ENCODE measurements at places on chromosomes 12 and 14.

DNA sequence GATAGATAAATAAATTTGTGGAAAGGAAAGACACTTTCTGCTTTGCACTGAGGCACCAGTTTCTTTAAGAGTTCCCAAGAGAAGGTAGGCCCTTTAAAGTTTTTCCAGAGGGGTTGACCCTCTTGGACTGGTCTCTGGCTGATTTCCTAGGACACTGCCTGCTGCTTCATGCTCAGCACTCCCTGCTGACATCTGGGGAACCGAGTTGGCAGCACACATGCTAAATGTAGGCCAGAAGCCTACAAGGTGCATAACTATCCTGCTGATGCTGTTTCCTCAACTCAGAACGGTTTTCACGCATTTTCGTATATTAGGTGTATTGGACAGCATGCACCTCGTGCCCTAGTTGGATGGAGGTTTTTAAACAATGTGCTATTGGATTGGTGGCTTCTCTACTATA is 887.2 kb upstream of the SEL1L start:
- DNase-seq, result no peak

DNA sequence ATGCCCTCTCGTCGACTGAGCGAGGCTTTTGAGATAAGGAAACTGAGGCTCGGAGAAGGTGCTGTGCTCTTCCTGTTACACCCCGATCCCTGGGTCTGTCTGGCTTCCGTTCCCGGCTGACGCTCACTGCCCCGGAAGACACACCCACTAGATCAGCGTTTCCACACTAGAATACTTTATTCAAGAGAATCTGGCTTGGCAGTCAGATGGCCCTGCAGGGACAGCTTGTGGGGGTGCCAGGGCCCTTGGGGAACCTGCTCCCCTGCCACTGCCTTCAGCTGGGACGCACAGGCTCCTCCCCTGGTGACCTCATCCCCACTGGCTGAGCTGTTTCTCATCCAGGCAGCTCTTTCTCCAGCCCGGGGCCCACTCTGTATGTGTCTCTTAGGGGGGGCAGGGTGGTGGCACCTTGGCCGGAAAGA is 13.7 kb downstream of the PGF start:
- DNase-seq, result peak; percentile 70

GRCh38 chr12:39393179-39393578 is 49.7 kb downstream of the KIF21A start:
- DNase-seq, result no peak

DNA sequence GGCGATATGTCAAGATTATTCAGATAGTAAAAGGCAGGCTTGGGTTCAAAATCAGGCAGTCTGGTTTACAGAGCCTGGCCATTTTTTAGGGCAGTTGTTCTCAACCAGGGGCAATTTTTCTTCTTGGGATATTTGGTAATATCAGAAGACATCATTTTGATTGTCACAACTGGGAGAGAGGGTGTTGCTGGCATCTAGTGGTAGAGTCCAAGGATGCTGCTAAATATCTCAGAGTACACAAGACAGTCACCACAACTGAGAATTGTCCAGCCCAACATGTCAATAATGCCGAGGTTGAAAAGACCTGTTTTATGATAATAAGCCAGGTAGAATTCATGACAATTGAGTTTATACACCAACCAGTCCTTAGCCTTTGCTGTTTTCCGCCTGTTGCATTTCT is 733.9 kb downstream of the NRXN3 start:
- DNase-seq, result no peak

DNA sequence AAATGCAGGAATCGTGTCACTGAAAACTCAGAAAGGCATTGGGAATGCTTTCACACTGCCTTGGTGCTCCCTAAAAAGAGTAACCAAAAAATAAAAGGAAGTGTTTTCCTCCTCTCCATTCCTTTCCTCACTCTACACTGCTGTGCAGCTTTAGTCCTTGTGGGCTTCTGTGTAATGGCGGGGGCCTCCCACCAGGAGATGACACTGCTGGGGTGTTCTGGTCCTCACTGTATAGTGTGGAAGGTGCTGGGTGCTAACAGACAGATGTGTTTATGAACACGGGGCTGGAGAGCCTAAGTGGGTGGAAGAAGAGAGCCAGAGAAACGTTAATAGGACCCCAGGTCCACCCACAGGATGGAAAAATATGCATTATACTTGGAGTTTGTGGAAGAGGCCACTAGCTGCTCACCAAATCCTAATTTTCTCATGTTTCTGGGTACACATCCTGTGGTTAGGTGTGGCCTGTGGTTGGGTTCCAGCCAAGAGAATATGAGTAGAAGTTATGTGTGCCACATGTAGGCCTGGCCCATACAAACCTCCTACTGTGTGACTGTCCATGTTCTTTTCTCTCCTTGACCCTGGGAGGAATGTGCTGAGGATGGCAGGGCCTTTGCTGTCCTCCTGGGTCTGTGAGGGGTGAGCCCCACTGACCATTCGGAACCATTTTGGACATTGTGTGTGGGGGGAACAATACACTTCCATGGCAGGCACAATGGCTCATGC is 14.0 kb upstream of the C1S start:
- no peak for DNase-seq

DNA sequence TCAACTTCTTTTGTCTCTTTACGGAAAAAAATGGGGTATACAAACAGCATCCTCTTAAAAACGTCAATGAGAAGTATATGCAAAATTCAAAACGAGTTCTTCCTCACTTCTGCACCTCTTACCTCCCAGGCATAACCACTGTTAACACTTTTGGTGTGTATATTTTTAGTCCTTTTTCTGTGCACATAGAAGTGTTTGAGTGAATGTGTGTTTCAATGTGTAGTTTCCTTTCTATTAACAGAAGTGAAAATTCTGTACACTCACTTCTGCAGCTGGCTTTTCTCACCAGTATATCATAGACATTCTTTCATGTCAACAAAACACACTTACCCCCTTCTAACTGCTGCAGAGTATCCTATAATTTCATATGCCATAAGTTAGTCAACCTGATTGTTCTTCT is 5.4 kb downstream of the UBR7 start:
- DNase-seq, result no peak

DNA sequence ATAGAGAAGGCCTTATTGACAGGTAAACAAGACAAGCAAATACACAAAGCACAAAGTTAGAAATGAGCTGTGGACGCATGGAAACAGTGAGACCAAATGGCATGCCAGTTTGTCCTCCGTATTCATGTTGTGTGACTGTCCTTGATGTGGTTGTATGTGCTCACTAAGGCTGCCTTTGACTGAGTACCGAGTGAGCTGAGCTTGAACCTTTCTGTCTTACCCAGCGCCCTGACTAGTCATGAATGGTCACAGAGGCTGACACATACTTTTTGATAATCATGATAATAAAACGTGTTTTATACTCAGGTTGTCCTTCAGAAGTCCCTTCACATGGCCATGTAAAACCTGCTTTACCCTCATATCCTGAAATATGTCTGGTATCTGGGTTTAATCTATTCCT is 553 bp upstream of the CATSPERB start:
- no peak for DNase-seq

- no peak for DNase-seq
Observed at GRCh38 chr14:37972941-37973887, 234.5 kb upstream of the SSTR1 start.

GRCh38 chr12:47414511-47414910 is 291.3 kb downstream of the RPAP3 start:
- no peak for DNase-seq

- no peak for DNase-seq
Observed at GRCh38 chr14:96585672-96586013, 83.5 kb downstream of the PAPOLA start.

- DNase-seq, result no peak
Observed at GRCh38 chr14:29316936-29317335, 550.3 kb downstream of the FOXG1 start.

All from iris pigment epithelial cell (primary cell).